Smooth muscle cell of the brain vasculature (primary cell): ENCODE measurements at places on chromosomes 12 and 14.

DNA sequence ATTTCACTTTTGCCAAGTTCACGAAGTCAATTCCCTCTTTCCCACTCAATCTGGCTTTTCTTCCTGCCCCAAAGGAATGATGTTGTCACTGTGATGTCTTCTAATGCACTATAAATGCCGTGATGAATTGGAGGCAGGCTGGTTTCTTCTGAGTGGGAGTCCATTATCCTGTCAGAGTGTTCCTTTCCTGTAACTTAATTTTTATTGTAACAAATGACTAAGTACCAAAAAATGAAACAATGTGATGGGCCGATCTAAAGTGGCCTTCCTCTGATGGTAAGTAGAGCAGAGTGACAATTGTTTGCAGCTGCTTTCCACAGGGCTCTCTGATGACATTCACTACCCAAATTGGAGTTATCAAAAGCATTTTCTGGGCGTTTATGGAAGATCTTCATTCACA, 22.2 kb downstream of the TMEM30B start:
- no peak for DNase-seq

GRCh38 chr12:24596768-24597388, 352.0 kb downstream of the BCAT1 start:
- no peak for DNase-seq

- DNase-seq = no peak
Measured at GRCh38 chr12:56220611-56221231, 1.0 kb downstream of the RNF41 start.

- no peak for DNase-seq
Measured at GRCh38 chr12:130838284-130838950, 633 bp downstream of the STX2 start.

DNA sequence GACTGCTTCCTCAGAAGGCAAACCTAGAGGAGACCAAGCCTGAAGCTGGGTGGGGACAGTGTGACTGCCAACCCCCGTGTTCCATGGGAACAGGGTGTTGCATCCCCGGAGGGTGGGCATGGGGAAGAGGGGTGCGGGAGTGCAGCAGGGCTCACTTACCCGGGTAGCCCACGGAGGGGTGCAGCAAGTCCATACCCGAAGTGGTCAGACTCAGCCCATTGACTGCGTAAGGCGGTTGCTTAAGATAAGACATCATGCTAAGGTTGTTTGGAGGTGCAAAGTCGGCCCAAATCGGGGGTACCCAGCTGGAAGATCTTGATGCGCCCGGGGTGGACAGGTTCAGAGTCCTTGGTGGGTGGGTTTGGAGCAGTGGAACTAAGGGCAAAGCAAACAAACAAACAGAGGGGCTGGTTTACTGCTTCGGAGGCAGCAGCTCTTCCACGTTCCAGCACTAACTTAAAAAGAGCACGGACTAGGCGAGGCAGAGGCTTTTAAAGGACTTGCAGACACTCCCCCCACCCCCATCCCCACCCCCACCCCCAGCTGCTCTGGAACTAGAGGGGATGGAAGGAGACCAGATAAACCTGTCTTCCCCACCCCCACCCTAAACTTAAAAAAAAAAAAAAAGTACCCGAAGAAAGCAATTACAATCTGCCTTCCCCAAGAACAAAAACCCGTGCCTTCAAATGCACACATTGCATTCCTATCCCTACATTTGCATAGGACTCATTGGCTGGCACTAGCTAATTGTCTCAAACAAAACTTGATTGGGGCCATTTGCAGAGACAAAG, 4.9 kb downstream of the OTX2 start:
- DNase-seq = no peak

DNA sequence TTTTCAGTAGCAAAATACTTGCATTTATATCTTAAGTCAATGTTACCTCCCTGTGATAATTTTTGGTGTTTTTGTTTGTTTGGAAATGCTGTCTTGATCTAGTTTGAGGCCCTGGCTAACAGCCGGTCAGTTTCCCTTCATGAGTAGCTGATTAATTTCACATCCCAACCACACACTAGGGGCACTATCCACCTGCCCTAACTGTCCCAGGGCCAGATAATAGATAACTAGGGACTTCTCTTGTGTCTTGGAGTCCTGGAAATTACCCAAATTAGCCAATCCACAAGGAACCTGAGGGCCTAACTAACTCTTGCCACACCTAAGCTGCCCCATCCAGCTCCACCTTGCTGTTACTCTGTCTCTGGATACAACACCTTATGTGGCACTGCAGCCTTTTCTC, 399.9 kb downstream of the FOXG1 start:
- DNase-seq = no peak

DNA sequence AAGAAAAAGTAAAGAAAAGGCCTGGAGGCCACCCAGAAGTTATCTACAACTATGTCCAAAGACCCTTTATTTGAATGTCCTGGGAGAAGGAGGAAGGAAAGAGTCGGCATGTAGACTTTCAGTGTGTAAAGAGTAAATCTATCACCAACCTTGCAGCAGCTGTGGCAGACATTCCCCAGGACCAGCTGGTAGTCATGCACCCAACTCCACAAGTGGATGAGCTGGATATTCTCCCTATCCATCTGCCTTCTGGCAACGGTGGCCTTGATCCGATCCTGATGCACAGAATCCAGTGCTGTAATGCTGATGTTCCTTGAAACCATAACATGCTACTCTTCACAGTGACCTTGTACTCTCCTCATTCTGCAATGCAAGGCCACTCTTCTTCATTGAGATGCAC, 27.3 kb downstream of the KRT76 start:
- DNase-seq = no peak

DNA sequence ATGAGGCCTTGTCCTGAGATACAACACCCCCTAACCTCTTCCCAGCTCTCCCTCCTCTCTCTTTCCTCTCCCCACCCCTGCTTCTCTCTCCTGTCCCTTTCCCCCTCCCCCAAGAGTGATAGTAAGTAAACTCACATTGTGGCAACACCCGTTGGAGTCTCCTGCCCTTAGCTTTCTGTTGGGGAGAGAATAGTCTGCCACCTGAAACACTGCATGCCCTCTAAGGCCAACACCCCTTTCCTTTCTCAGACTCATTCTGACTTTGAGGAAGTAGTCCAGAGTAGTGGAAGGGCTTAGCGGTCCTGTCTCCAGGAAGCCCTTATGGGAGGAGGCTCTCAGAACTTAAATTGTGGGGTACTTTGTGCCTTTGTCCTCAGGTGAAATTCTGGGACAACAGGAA, 95.2 kb downstream of the PRKCH start:
- no peak for DNase-seq

GRCh38 chr12:50387487-50387886, 8.9 kb downstream of the FAM186A start:
- no peak for DNase-seq

DNA sequence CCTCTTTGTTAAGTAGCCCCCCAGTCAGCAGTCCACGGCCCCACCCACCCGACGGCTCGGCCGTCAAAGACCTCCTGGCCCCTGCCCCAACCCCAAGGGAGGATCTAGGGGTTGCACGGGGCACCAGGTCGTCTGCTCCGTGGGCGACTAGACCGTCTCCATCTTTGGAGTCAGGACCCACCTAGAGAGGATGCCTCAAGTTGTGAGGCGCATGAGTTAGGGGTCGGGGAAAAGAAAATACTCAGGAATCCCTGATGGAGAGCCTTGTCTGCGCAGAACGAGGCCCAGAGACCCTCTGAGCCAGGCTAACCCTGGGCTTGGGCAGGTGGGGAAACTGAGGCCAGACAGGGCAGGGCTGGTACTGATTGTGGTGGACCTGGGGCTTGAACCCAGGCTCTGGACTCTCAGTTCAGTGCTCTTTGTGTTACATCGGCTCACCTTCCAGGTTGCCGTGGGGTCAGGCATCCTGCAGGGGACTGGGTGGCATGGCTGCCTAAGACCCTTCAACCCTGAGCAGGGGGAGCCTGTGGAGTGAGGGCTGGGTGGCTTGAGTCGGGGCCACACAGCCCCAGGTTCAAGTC, 839 bp downstream of the OTUB2 start:
- no peak for DNase-seq

DNA sequence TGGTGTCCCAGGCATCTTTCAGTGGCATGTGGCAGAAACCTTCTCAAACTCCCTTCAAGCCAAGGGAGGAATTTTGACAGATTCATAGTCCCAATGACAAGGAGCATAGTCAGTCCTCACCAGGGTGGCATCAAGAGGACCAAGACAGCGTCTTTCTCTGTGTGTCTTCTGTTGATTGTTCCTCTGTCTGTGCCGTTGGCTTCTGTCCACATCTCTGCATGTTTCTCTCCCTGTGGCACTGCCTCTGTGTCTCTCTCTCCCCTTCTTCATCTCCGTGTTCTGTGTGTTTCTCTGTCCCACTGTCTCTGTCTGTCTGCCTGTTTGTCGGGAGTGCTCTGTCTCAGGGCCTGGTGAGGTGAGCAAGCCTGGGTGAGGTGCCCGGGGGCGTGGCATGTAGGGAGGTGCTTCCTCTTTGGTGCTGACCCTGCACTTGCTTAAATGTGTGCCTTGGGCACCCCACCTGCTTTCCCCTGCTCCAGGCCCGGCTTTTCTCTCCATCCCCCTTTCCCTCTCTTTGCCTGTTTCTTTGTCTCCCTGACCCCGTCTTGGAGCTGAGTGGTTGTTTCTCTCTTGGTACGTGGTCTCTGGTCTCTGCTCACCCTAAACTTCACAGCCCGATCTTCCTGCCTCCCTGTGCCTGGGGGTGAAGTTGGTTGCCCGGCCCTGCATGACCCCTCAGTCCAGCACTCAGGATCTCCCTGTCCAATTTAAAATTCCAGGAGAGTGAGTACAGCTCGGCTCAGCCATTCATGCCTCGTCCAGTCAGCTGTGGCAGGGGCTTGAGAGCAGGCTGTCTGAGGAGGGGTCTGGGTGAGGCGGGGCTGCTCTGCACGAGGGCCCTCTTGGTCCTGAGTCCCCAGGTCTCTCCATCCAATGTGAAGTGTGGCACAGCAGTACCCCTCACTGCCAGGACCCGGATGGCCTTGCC, 28.5 kb downstream of the JDP2 start:
- no peak for DNase-seq

DNA sequence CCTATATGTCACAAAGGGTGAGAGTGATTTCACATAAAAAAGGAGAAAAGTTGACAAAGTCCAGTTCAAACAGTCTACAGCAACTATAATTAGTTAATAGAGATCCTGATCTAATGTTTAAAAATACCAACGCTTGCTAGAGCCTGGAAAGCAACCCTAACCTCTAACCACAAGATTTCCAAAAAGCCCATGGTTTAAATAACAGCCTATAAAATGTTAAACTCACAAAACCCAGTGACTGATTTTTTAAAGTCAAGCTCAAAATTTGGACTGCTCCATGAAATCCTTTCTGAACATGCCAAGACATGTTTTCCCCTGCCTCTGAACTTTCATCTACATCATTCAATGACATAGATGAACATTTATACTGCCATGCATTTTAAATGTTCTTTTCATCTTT, 81.6 kb downstream of the PLEKHG7 start:
- no peak for DNase-seq

DNA sequence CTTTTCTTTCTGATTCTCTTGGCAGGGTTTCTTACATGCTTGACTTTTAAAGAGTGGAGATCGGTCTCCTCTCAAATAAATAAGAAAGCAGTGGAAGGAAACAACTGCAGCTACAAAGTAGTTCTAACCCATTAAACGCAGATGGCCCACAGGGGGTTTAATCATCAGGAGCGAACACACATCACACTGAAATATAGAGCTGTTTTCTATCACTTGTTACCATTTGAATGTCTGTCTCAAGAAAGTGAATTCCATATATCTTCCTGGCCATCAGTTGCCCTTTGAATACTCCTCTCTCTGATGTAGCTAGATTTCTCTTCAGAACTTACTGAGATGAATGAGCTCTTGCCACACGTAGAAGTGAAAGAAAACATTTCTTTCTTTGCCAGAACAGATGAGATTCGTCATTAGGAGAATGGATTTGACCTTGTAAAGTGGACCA, 29.1 kb downstream of the ALX1 start:
- no peak for DNase-seq
